Right ventricle myocardium superior (tissue), 1 donor: ENCODE measurements at places on chromosomes 5 and 9. TPM values are rescaled to one million over a fixed set of nuclear protein-coding genes. Genes with fewer than 3 reads are reported as not detected.
A peak's percentile ranks its signal among the peaks of the same experiment; 100 is the strongest.

GHR gene
- 12.8 TPM for total RNA-seq

UGT3A1 gene
- total RNA-seq = not detected

WDR38 gene
- total RNA-seq = not detected

ISL1 gene
- total RNA-seq = not detected

SPOUT1 gene
- total RNA-seq = 15.8 TPM

ERAP2 gene
- 5.3 TPM for total RNA-seq

CFAP90 gene
- total RNA-seq = not detected

OMD gene
- 4.2 TPM for total RNA-seq

FOXD4L4 gene
- not detected for total RNA-seq

SPINK5 gene
- 0.35 TPM for total RNA-seq

FOXI1 gene
- total RNA-seq = not detected

FST gene
- 5.8 TPM for total RNA-seq

RGS7BP gene
- 5.4 TPM for total RNA-seq

LCN15 gene
- not detected for total RNA-seq

DNA sequence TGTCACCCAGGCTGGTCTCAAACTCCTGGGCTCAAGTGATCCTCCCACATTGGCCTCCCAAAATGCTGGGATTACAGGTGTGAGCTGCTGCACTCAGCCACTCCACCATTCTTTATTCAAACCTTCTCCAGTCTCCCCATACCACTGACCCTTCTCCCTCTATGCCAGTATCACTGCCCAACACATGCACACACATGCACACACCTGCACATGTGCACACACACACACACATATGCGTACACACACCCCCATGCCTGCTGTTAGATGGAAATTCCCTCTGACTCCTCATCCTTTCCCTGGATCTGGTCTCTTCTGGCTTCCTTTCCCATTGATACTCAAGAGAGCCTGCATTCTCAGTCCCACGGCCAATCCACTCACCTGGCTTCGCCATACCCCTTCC, 170.0 kb downstream of the CRB2 start:
- no peak for DNase-seq

DNA sequence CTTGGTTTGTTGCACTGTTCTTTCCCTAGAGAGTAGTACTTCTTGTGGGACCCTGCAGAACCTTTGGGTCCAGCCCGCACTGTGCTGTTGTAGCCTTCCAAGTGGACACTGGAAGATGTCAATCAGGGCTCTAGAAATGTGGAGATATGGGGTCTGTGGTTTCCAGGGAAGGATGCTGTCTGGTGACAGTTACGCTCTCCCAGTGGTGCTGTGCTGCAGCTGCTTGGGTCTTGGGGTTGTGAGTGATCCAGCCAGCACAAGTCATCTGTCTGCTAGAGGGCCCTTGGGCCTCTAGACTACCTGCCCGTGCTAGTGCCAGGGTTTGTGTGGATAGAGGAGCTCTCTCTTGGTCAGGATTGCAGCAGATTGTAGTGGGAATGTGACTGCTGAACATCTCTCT, 484.5 kb downstream of the DMAC1 start:
- no peak for DNase-seq

GRCh38 chr9:35338561-35339274, 151.2 kb upstream of the RUSC2 start:
- no peak for DNase-seq

GRCh38 chr5:33524476-33524875, 83.7 kb downstream of the TARS1 start:
- DNase-seq = no peak

GRCh38 chr9:12708562-12709298, 15.5 kb downstream of the TYRP1 start:
- no peak for DNase-seq

DNA sequence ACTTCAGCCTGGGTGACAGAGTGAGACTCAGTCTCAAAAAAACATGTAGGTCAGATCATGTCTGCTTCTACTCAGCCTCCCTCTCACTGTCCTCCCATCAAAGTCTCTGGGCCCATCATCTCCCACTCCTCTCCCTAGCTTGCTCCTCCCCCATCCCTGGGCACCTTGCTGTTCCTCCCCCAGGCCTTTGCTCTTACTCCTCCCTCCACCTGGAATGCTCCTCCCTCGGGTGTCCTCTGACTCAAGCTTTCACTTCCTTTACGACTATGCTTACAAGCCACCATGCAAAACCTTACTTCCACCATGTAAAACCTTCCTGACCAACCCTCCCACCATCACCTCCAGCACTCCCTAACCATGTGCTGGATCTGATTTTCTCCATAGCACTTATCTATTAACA, 51.5 kb downstream of the MTMR12 start:
- no peak for DNase-seq

DNA sequence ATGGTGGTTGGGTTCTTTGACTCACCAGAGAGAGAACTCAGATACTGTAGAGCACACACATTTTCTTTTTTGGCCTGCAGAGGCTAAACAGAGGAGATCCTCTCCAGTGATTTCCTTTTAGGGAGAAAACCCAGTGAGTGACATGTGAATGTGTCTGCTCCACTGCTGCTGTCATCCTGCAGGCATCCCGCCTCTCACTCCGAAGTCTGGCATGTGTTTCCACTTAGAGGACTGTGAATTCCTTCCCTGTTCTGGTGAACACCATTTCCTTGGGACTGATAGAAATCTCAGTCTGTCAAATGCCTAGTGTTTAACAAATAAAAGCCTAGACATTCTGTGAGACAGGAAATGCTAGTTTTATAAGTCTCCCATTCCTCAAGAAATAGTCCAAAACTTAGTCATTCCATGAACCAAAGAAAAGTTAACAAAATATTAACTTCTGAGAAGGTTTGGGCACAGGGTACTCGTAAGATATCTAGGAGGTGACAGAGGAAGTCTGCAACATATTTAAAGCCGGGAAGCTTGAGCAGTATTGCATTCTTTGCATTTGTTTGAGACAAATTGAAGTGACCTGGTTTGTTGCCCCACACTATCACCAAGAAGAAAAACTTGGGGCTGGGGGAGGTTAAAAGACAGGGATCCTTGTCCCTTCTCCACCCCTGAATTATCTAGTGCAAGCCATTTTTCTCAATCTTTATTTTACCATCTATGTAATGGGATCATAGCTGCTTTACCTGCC, 74.9 kb upstream of the NIPAL4 start:
- peak; percentile 48 for DNase-seq

DNA sequence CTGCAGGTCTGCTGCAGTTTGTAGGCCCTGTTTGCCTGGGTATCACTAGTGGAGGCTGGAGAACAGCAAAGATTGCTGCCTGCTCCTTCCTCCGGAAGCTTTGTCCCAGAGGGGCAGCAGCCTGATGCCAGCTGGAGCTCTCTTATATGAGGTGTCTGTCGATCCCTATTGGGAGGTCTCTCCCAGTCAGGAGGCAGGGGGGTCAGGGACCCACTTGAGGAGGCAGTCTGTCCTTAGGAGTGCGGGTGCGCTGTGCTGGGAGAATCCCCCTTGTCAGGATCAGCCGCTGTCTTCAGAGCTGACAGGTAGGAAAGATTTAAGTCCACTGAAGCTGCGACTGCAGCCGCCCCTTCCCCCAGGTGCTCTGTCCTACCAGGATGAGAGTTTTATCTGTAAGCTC, 64.9 kb downstream of the CCDC171 start:
- no peak for DNase-seq

DNA sequence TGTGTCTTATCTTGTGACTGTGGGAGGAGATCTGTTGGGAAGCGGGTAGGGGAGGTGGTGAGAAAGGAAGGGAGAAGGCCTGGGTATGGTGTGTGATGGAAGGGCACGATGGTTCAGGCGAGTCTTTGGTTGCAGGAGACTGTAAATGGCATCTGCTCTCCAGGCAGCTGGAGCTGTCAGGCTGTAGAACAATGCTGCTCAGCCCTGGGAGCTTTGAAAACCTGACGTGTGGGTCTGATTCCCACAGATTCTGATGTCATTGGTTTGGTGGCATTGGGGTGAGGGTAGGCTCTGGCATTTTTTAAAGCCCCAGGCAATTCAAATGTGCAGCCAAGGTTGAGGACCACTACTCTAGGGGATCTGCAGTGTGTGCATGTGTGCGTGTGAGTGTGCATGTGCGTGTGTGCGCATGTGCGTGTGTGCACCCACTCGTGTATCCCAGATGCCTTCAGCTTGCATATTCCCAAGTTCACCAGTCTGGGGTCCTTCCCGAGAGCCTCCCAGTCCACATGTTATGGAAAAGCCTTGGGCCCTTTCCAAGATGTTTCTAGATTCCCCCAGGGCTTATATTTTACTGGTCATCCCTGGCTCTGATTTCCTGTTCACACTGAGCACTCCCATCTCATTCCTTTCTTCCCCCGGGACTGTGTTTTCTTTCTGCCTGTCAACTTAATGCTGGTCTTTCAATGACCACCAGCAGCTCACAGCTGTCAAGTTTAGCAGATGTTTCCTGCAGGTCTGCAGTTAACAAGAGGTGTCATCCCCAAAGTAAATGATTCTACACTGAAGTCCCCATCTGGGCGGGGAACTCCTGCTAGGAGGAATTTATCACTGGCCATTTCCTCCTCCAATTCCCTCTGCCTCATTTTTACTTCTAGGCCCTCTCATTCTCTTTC, 34.0 kb downstream of the BOD1 start:
- no peak for DNase-seq

DNA sequence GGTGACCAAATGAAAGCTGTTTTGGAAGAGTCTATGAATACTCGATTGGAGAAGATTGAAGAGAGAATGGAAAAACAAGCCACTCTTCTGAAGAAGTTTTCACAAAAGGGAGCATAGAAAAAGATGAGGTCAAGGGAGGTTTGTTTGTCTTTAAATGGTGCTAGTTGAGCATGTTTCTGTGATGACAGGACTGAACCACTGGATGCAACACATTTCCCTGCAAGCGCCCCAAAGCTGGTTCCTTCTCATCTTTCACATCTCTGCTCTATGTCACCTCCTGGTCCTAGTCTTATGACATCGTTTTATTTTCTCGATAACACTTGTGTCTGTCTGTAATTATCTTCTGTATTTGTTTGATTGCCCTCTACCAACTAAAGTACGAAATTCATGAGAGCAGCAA, 3.8 kb upstream of the CCDC192 start:
- DNase-seq = no peak

GRCh38 chr5:67813877-67814539, 401.5 kb upstream of the PIK3R1 start:
- DNase-seq = no peak

GRCh38 chr5:108620516-108620915, 127.2 kb upstream of the FER start:
- no peak for DNase-seq

DNA sequence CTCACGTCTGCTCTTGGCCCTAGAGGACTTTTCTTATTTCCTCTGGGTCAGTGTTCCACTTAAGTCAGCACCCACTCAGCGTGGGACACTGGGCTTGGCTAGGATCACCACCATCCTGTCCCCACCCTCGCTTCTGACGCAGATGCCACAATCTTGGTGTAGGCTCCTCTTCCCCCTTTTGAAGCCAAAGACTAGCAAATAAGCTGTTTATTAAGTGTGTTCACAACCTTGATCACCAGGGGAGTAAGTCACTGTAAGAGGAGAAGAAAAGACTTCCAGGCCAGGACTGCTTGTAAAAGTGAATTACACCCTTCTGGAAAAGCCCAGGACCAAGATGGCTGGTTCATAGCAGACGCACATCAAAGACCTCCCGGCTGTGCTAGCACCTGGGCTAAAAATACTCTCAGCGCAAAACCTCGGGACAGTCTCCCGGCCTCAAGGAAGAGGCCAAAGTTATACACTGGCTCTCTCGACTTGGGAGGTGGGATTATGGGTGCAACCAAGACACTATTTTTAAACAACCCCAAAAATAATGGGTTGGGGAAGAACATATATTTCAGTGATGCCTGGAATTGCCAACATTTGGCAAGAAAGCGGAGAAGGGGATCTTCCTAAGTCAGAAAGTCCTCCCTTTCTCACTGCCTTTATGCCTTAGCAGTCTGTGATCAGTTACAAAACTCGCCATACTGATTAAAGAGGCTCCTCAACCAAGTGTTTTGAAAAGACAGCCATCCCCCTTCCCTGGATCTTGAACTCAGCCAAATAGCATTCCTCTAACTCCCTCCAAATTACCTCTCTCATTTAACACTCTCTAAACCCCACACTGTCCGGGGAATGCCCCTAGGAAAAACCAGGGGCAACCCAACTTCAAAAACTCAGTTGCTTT, 69.4 kb downstream of the RAPGEF1 start:
- peak; percentile 79 for DNase-seq

GRCh38 chr9:97160255-97160654, 121.3 kb upstream of the CTSV start:
- DNase-seq = no peak

- DNase-seq = peak; percentile 79
Observed at GRCh38 chr5:119435436-119436132, 16.7 kb upstream of the HSD17B4 start.

GRCh38 chr5:112697322-112697721, 40.4 kb upstream of the APC start:
- no peak for DNase-seq

- peak; percentile 61 for DNase-seq
Observed at GRCh38 chr5:136249678-136250266, 56.8 kb upstream of the SMIM32 start.

DNA sequence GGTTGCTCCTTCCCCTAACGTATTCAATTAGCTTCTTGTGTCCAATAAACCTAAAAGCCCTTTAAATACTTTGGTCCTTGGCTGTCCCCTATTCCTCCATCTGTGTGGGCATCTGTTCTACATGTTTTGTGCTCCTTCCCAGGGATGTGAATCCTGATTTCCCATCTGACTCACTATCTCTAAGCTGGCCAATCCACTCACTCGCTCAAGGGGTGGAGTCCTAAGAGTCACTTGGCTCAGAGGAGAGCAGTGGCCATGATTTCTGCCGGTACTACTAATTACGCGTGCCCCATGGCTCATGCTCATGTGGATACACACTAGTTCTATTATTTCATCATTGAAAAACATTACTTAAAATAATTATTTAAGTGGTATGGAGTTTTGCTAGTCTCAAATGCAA, 89.6 kb downstream of the TAF11L14 start:
- DNase-seq = no peak

DNA sequence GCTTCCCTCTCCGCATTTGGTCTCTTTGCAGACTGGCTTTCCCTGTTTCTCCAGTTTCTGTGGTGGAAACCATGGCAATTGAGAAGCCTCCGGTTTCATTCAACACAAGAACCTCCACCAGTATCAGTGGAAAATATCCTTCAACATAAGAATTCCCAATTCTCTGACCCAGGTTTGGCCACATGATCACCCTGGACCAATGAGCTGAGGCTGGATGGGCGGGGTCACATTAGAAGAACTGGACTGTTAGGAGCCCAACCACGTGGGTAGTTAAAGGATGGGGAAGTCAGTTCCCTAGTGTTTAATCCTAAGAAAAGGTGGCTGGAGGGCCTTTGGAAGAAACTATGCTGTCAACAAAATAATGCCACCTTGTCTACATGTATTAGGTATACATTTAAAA, 336.3 kb downstream of the DMRT2 start:
- no peak for DNase-seq

- no peak for DNase-seq
Observed at GRCh38 chr9:2043881-2044462, 28.8 kb downstream of the SMARCA2 start.

GRCh38 chr9:2677915-2678889, 39.1 kb upstream of the KCNV2 start:
- no peak for DNase-seq

DNA sequence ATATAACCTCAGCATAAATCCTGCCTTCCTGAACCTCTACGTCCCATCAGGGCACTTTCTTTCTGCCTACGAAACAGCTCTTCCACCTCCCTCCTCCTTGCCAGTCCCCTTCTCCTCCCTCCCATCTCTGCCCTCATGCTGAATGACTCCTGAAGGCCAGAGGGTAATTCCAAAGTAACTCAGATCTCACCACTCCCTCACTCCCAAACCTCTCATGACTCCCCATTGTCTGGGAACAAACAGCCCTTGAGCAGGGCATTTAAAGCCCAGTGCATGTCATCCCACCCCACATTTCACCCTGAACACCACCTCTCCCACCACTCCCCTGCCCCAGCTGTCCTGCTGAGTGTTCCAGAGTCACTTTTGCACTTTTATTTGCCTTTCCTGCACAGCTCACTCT, 8.9 kb upstream of the FBP1 start:
- no peak for DNase-seq
